ENCODE measurements at places on chromosomes 5 and 9.

DNA sequence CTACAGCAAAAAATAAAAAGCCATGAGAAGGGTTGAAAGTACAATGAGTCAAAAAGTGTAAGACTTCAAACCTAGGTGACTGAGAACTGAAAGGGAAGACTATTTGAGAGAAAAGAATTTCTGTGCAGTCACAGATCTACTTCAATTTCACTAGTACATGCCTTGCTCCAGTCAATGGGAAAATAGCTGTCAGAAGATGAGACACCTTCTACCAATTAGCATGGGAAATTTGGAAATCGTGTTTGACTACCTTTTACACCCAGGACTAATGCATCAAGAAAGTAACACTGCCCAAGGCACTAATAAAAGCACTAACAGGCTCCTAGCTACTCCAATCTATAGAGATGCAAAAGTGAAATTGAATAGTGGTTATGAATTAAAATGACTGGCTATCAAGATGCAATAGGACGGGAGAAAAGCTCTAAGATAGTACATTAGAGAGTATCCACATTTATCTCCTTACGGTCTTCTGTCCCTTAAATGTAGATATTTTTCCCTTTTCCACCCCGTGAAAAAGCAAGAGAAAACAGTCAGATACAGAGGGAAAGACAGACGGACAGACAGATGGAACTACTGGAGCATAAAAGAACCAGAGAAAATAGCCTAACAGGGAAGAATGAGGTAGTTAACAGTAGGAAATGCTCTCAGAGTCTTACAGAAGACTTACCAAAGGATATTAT, 15.2 kb downstream of the ERP44 start:
- no peak for DNase-seq

GRCh38 chr9:99783799-99784198, 37.9 kb upstream of the NR4A3 start:
- DNase-seq = no peak

DNA sequence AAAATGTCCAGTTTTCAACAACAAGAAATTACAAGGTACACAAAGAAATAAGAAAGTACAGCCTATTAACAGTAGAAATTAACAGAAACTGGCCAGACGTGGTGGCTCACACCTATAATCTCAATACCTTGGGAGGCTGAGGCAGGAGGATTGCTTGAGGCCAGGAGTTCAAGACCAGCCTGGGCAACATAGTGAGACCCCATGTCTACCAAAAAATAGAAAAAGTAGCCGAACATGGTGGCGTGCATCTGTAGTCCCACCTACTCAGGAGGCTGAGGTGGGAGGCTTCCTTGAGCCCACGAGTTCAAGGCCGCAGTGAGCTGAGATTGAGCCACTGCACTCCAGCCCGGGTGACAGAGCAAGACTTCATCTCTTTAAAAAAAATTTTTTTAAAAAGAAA, 41.5 kb upstream of the FSD1L start:
- no peak for DNase-seq

GRCh38 chr9:14027116-14027800, 286.7 kb downstream of the NFIB start:
- DNase-seq = no peak

GRCh38 chr9:129595311-129595741, 25.6 kb downstream of the C9orf50 start:
- no peak for DNase-seq

- no peak for DNase-seq
These were observed 44.5 kb downstream of the TRIO start for GRCh38 chr5:14187660-14188059.

GRCh38 chr5:31197183-31197582, 3.7 kb downstream of the CDH6 start:
- DNase-seq = no peak

- DNase-seq = no peak
These were observed 125.9 kb upstream of the OSMR start for GRCh38 chr5:38719916-38720315.

GRCh38 chr5:79628811-79629210, 16.6 kb downstream of the TENT2 start:
- no peak for DNase-seq

- peak; percentile 54 for DNase-seq
These were observed 6.8 kb upstream of the TCOF1 start for GRCh38 chr5:150350524-150351344.

DNA sequence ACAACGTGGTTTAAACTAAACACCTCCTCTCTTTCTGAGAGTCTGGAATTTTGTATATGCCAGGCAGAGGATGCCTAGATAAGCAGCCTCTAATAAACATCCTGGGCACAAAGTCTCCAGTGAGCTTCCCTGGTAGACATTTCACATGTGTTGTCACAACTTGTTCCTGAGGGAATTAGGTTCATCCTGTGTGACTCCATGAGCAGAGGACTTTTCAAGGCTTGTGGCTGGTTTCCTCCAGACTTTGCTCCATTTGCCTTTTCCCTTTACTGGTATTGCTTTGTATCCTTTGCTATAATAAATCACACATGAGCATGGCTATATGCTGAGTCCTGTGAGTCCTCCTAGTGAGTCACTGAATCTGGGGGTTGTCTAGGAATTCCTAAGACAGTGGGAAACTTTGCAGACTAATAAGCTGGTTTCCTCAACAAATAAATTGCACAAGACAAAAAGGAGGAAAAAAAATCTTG, 77.4 kb downstream of the NR2F1-AS1 start:
- DNase-seq = no peak

- peak; percentile 87 for DNase-seq
These were observed 4.9 kb upstream of the HRH2 start for GRCh38 chr5:175652741-175653663.

- DNase-seq = no peak
These were observed 130.7 kb upstream of the KLF4 start for GRCh38 chr9:107620236-107620635.

- DNase-seq = no peak
These were observed 28.8 kb upstream of the ADAMTS2 start for GRCh38 chr5:179373961-179374505.
